ENCODE measurements at places on chromosomes 1 and 21. TPM values are rescaled to one million over a fixed set of nuclear protein-coding genes. Genes with fewer than 3 reads are reported as not detected.

OLIG2 gene
- not detected for total RNA-seq

SYT11 gene
- 88.3 TPM for total RNA-seq

GRHL3 gene
- total RNA-seq, result 0.03 TPM

SLC44A3 gene
- 2.2 TPM for total RNA-seq

ITLN1 gene
- not detected for total RNA-seq

IL23R gene
- total RNA-seq, result not detected

OR2L3 gene
- total RNA-seq, result not detected
